NCI-H1092 (cell line): ENCODE measurements at places on chromosomes 6 and 20.

DNA sequence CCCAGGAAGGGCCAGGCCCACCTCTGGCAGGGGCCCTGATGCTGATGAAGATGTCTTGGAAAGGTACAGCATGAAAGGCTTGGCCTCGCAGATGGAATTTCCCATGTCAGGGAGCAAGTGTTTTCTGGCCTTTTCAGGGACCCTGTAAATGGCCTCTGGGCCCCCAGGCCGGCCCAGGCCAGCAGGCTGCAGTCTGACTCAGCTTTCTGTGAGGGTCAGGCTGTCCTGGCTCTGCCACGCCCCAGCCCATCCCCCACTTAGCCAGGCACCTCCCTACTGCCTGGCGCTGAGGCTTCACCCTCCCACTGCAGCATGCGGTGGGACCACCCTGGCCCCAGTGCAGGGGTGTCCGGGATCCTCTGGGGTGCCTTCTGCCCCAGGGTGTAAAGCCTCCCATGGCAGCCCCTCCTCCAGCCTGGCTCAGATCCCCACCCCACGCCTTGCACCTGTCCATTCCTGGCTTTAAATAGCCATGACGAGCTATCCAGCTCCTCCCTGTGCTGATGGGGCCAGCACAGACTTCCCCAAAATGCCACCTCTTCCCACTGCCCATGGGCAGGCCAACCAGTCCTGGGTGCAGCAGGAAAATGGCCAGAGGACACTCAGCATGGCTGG, 35.6 kb upstream of the GATA5 start:
- no peak for DNase-seq

DNA sequence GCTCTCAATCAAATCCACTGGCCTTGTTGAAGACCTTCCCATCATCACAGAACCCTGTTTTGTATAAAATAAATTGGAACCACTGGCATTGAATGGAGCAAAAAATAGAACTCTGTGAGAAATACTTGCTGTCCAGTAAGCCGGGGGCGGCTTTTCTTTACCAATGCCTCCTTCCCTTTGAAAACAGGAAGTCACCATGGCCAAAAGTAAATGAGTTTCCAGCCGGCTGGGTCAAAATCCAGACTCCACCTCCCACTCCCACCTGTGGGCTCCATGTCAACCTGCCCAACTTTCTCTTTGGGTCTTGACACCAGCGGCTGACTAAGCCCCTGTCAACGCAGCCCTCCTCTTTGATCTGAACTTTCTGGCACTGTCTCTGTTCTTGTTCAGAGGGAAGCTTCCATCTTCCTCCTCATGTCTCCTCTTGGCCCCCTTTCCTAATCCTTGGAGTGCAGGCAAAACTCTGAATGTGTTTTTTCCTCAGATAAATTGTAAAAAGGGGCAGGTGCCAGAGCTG, 95.2 kb downstream of the TFAP2C start:
- DNase-seq = no peak

DNA sequence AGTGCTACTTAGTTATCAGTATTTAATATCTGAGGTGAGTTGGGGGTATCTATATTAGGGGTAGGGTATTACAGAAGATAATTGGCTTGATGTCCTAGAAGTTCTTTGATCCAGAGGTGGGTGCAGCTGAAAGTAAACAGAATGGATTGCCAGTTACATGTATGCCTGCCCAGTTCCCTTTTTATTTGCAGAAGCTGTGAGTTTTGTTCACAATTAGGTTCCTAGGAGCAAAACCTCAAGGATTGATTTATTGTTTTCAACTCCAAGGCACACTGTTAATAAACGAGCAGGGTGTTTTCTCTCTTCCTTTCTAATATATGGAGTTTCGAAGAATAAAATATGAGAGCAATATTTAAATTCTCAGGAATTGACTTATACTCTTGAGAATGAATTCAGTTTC, 129.0 kb downstream of the SULF2 start:
- no peak for DNase-seq

DNA sequence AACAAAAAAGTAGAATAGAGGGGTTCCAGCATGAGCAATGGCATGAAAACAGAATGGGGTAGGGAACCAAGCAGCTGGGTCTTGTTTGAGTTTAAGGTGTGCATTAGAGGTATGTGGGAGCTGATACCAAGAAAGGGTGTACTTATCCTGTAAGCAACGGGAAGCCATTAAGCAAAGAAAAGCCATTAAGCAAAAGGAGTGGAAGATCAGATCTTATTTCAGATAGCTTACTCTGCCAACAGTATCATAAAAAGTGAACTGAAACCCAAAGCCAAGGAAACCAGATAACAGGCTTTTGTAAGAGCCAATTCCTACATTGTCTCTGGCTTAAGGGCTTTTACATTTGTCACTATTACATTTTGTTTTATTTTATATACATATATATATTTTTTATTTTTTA, 21.3 kb upstream of the BEND6 start:
- DNase-seq = no peak

GRCh38 chr6:148608199-148608951, 138.5 kb upstream of the UST start:
- DNase-seq = no peak

DNA sequence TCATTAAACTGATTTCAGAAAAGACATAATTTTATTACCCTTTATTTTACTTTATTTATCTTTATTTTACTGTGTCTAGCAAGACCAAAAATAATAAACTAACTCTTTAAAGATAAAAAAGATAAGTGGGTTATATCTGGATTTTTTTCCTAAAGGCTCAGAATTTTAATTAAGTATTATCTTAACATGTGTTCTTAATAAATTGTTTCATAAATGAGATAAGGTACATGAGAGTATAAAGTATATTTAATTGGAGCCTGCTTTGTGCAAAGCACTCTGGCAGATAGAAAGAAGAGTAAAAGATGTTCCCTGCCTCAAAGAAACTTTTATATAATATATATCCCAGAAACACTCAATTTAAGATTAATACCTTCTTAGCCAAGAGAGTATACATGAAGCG, 8.7 kb upstream of the FAM135A start:
- no peak for DNase-seq

- DNase-seq = no peak
These were observed 3.1 kb downstream of the STK38 start for GRCh38 chr6:36544228-36544627.

DNA sequence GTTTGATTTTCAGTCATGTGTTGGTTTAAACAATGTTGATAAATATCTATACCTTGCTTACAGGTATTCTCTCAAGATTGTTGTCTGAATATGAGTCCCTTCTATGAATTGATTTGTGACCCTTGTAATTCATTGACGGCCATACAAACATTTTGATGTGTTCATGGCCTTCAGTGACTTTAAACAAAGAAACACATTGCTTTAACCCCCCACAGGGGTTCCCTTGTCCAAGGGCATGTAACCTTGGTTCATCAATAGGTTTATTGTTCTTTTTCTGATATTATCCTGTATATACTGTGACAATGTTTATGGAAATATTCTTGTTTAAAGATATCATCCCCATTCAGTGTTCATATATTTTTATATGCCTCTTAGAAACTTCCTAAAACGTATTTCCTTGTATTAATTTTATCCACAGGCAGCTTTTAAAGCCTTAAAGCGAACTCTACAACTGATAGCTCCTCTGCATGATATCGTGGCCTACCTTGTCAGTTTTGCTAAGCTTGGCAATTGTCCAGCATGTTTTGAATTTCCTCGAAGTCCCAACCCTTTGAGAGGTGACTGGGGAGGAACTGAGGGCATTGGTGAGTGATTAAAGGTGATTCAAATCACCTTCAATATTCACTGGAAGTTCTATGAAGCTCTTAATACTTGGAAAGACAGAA, 87.0 kb downstream of the CD164 start:
- no peak for DNase-seq

DNA sequence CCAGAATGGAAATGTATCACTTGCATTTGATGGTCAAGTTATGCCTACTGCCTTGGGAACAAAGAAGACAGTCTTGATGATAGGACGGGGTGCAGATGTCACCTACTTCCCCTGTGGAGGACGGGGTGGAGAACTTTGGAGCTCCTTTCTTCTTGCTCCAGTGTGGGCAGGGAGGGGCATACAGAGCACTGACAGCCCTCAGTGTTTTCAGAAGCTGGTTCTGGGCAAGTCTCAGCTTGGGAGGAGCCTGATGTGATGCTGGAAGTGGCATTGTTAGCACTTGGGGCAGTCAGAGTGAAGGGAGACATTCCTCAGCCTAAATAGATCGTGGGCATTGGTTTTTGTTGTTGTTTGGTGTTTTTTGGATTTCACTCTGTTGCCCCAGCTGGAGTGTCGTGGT, 59.7 kb downstream of the SYNJ2 start:
- DNase-seq = no peak

DNA sequence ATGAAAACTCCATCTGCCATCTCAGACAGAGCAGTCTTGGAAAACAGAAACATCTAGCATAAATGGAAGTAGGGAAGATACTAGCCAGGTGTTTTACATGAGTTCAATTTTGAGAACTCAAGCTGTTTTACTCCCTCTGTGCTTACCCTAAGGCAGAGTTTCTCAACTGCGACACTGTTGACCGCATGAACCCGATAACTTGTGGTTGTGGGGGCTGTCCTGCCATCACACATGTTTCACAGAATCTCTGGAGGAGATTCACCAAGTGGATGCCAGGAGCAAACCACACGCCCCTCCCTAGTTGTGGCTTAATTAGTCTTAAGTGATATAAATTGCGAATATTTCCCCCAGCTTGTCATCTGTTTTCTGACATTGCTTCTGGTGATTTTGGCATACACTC, 2.3 kb upstream of the SERPINB6 start:
- DNase-seq = no peak

DNA sequence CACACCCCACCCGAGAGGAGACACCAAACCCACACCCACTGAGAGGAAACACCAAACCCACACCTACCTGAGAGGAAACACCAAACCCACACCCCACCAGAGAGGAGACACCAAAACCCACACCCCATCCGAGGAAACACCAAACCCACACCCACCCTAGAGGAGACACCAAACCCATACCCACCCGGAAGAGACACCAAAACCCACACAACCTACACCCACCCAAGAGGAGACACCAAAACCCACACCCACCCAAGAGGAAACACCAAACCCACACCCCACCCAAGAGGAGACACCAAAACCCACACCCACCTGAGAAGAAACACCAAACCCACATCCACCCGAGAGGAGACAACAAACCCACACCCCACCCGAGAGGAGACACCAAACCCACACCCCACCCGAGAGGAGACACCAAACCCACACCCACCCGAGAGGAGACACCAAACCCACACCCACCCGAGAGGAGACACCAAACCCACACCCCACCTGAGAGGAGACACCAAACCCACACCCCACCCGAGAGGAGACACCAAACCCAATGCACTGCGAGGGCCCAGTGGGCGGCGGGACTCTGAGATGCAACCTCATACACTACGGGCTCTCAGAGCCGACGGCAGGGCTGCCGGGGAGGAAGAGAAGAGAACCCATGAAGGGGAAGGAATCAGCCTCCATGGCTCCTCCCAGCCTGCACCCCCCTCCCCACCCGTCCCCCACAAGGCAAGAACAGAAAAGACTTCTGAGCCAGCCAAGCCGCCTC, 83.3 kb downstream of the TAF4 start:
- DNase-seq = no peak

GRCh38 chr6:150579611-150580010, 20.1 kb upstream of the PLEKHG1 start:
- no peak for DNase-seq

DNA sequence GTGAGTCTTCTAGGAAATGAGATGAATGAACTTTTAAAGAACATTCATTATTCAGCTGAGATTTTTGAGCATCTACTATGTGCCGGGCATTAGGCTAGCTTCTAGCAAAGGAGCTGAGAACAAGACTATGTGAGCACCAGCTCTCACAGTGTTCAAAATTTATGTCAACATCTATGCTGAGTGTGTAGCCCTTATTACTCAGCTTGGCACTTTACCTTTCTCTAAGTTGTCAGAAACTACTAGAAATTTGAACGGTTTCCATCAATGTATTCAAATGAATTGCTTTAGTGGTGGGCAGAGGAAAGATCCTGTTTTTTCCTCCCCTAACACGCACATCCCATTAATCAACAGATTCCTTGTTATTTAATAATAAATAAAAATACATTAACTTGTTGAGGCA, 33.3 kb downstream of the CYP24A1 start:
- DNase-seq = no peak

- no peak for DNase-seq
These were observed 29.0 kb upstream of the COL10A1 start for GRCh38 chr6:116154887-116155286.

DNA sequence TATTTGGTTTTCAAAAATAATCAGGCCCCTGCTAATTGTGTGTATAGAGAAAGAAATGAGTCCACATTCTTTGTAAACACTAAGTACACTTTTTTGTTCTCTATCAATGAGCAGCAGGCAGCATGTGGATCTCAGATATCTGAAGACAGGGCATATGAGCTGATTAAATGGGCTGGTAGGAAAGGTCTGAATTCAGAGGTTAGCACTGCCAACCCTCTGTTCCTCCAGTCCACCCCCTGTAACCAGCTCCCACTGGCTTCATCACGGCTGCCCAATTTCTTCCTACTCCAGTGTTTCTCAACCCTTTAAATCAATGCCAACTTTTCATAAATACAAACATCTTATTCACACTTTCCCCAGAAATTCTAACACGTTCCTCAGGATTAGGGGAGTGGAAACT, 128.5 kb downstream of the TPBG start:
- DNase-seq = no peak
